ENCODE measurements at places on chromosomes 13 and 19. TPM values are rescaled to one million over a fixed set of nuclear protein-coding genes. Genes with fewer than 3 reads are reported as not detected.

DNA sequence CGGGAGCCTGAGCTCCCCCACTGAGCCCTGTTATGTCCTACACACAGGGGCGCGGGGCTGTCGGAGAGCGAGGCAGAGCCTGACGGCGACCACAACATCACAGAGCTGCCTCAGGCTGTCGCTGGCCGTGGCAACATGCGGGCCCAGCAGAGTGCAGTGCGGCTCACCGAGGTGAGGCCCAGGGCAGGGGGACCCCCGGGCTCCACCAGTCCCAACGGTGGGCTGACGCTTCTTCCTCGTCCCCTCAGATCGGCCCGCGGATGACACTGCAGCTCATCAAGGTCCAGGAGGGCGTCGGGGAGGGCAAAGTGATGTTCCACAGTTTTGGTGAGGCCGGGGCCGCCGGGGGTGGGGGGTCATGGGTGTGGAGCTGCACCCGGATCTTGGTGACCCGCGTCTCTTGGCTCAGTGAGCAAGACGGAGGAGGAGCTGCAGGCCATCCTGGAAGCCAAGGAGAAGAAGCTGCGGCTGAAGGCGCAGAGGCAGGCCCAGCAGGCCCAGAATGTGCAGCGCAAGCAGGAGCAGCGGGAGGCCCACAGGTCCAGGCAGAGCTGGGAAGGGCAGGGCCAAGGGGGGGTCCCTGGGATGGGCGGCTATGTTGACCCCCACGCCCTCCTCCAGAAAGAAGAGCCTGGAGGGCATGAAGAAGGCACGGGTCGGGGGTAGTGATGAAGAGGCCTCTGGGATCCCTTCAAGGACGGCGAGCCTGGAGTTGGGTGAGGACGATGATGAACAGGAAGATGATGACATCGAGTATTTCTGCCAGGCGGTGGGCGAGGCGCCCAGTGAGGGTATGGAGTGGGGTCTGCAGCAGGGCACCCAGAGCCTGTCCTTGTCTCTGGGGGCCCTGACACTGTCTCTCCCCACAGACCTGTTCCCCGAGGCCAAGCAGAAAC is 1.2 kb upstream of the P2RY11 start:
- DNase-seq, result peak; percentile 92

Gene ZNF709
- total RNA-seq, result 3.7 TPM

DNA sequence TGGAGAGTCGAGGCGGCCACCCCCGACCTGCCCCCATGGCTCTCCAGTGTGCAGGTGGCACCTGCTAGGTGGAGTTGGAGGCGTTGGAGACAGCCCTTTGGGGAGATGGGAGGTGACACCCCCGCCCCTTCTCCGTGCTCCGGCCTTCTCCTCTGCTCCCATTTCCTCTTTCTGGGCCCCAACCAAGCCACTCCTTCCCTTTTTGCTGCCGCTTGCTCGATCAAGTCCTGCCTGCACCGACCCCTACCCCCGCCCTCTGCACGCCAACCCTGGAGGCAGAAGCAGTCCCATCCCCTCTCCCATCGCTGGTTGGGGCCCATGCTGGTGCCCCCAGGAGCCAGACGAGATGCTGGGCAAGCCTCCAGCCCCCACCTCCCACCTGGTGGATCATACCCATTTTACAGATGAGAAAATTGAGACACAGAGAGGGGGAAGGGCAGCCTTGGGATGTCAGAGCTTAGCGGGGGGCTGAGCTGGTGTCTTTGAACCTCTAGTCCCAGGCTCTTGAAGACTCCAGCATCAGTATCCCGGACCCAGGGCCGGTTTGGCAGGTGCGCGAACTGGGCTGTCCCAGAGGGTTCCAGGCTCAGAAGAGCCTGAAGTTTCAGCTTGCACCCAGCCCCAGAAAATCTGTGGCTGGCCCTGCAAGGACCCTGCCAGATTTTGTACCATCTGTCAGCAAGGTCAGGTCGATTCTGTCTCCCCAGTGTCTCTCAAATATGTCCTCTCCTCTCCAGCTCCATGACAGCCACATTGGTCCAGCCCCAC is 10.3 kb downstream of the GNA15 start:
- no peak for DNase-seq

GRCh38 chr19:38375748-38376147 is 1.4 kb downstream of the PSMD8 start:
- no peak for DNase-seq
